ENCODE measurements at places on chromosomes 6 and 20.

GRCh38 chr20:33947709-33948295 lies 45.9 kb upstream of the RALY start:
- DNase-seq = no peak

GRCh38 chr20:57998981-57999464 lies 229.4 kb downstream of the ANKRD60 start:
- DNase-seq = no peak

GRCh38 chr6:3748208-3749066 lies 3.1 kb downstream of the PXDC1 start:
- no peak for DNase-seq

DNA sequence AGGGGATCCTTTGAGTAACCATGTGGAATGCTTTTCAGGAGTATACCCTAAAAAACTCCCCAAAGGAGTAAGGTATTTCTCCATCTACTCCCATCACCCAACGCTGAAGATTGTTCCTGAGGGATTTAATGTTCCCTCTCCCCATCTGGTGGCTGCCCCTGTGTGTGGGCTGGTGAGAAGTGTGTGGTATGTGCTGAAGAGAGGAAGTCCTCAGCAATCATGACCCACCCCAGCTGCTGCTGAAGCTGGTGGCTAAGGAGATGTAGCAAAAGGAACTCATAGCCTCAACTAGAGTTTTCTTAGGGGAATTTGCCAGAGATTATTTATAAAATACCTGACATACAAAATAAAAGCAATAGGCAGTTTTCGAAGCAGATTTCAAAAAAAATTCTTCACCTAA lies 114.3 kb upstream of the JAG1 start:
- no peak for DNase-seq

Data from CD8-positive, alpha-beta memory T cell (primary cell).